RWPE2 (cell line): ENCODE measurements at places on chromosomes 5 and 9.

DNA sequence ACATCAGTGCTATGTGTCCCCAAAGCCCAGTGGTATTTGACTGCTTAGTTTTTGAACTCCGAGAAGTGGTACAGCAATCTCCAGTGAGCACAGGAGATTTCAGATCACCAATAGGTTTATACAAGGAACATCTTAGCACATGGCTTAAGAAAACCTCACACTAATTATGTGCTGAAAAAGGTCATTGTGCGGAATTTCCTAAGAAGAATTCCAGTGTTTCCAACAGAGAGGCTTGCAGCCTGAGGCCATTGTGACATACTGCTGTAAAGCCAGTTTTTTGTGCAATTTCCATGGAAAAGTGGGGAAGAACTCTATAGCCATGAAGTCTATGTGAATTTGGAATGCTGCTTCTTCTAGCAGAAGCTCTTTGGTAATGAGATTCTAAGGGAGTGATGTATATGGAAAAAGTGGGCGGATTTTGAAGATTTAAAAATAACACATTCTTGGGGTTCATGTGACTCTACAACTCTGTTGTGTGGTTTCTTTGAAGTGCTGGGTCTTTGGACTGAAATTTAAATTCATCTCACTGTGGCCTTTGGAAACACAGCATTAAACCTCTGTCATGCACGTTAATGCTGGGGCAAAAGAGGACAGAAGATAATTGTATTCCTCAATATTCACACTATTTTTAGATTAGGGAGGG lies 110.5 kb upstream of the CD180 start:
- DNase-seq, result no peak

DNA sequence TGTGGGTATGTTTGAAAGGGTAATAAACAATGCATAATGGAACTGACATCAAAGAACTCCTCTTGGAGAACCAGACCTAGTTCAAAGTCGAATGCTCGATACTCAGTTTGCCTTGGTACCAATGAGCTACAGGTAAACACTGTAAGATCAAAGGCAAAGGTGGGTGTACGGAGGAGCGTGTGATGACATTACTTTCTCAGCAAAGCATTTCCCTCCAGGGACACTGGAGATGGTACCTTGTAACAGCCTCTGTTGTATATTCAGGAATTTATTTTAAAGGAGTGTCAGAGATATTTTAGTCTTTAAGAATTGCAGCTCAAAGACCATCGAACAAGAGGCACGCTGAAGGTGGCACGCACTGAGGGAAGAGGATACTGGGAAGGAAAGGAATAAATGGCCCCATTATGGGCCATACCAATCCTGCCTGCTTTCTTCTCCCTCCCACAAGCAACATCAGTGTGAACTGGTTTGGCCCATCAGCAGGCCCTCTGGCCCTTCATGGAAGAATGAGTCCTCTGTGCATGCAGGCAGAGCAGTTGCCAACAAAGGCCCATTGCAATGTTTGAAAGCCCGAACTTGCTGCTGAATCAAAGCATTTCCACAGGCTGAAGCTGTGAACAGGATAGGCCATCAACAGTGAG lies 410.2 kb downstream of the ACTL7B start:
- no peak for DNase-seq

GRCh38 chr5:147551677-147552076 lies 41.8 kb upstream of the DPYSL3 start:
- DNase-seq, result no peak

GRCh38 chr5:50623666-50624065 lies 42.8 kb upstream of the PARP8 start:
- DNase-seq, result no peak

DNA sequence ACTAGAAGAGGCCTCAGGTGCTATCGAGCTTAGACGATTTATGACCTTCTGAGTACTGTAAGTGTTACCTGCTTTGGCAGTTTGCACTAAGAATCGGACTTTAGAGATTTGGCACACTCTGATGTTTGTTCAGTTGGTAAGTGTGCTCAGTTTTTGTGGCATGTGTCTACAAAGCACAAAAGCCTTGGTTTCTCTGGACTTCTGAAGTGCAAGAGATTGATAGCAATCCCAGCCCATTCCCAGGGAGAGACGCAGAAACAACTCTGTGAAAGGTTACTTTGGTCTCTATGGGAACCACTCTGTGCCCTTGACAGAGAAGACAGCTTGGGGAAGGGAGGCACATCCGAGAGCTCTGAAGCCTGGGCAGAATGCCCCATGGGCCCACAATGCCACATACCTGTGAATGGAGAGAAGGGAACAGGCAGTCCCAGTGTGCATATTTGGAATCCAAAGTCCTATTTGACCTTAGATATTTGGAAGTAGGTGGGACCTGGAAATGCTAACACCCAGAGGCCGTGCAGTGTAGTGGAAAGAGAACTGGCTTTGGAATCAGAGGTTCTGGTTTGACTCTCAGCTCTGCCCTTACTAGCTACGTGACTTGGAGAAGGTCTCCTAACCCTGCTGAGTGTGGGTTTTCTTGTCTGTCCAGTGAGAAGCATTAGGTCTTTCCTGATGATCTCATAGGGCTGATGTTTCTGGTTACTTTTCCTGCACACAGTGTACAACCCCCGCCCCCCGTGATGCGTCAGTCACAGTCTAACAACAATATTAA lies 194.3 kb upstream of the VLDLR start:
- no peak for DNase-seq

GRCh38 chr9:128494108-128494745 lies 10.3 kb upstream of the GLE1 start:
- no peak for DNase-seq

DNA sequence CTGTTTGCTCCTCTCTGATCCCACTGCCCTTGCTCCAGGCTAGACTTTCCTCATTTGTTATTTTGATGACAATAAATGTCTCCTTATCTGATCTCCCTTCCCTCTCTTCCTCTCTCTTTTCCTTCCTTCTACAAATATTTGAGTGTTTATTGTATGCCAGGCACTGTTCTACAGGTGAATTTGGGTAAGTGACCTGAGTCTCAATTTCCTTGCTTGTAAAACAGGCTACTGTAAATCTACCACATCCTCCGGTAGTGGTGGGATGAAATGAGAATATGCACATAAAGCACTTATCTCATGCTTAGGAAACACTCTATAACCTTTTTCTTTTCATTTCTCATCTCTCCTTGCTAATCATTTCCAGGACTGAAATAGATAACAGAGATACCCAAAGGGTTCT lies 86.4 kb downstream of the HMHB1 start:
- DNase-seq, result no peak

DNA sequence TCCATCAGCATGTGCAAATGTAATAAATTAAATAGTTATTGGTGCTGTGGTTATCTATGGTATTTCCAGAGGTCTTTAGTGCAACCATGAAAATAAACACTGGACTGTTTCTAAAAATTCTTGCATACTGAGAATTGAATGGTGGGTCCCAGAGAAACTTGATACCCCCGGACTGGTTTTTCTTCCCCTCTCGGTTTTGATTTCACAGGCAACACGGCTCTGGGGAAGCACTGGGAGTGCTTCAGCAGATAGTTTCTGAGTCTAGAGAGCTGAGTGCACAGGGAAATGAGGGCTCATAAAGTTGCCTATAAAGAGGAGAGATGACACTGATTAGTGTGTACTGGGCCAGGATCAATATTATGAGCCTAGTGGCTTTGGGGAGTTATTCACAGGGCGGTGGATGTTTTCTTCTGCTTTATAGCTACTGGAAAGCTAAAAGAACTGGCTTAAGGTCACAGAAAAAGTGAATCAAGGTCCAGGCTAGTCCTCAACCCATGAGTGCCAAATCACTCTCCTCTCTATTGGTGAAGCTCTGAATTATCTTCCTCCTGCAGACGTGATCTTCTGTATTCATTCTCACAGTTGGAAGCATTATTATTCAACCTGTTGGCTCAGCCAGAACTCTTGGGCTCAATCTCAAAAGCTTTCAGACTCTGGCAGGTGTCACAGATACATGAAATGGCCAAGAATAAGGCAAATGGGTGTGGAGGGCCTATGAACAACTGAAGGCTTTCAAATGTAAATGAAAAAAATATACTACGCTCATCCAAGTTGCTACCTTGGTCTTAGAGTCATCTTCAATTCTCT lies 170.2 kb upstream of the HMHB1 start:
- DNase-seq, result no peak

DNA sequence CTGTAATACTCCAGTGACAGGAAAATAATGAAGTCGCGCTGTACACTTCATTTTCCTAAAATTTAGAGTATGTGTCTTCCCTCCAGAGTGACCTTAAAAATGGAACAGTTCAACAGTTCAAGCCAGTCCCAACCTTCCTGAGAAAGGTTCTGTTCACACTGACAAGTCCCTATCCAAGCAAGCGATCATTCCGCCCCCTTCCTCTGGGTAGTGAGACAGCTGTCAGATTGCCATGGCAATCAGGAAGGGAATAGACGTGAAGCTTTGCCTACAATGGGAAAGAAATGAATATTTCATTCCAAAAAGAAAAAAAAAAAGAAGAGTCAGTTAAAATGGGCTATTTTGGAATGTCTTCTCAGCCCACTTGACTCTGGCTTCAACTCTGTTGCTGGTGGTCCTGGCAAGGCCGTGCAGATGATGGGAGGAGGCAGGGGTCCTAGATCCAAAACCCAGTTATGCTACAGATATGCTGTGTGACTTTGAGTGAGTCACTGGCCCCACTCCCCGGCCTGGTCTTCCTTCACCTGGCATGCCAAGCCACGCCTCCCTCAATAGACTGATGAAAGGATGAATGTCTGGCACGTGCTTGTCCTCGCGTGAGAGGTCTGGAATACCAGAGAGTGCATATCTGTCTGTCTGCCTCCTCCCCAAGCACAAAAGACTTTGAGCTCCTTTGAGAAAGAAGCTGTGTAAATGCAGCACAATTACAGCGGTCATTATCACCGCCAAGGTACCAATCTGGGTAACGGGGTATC lies 165.8 kb upstream of the WWC1 start:
- DNase-seq, result no peak

DNA sequence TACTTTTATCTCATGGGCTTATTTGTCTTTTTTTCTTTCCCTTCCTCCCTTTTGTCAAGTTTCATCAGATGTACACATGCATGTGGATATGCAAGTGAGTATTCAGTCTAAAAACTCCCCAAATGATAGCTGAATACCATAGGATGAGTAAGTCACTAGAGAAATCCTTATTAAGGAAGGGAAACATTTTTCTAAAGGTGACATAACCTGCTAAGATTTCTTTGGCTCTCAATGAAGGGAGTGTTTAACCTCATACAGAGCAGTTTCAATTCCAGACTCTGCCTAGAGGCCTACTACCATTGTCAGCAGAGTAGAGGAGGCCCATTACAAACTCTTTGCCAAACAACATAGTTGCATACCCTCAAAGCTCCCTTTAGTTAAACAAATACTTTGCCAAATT lies 192.4 kb downstream of the ARHGEF28 start:
- DNase-seq, result no peak

- no peak for DNase-seq
These were observed 60.1 kb upstream of the HSPA9 start for GRCh38 chr5:138635265-138635664.

DNA sequence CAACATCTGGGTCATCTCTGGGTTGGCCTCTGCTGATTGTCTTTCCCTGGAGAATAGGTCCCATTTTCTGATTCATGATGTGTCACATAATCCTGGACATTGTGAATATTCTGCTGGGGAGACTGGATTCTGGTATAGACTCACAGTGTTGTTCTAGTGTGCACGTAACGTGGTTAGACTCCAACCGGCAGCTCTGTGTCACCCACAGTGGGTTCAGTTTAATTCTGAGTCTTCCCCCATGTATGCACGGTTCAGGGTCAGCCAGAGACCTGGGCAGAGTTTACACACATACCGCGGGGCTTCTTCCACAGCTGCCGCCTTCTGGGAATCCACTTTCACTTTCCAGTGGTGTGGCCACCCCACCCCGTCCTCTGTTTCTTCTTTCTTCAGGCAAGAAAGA lies 38.0 kb upstream of the LRRC14B start:
- DNase-seq, result no peak

GRCh38 chr9:131395157-131396098 lies 1.5 kb downstream of the PRRC2B start:
- DNase-seq, result no peak

DNA sequence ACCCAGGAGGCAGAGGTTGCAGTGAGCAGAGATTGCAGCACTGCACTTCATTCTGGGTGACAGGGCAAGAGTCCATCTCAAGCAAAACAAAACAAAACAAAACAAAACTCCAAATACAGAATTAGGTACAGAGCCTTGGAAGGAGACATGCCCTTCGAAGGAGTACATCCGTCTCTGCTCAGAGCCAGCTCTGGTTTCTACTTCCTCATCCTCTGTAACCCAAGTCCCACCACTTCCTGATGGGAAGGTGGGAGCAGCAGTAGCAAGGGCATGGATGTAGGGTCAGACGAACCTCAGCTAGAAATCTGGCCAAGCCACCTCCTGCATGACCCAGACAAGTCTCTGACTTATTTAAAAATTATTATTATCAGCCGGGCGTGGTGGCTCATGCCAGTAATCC lies 16.5 kb upstream of the STXBP1 start:
- DNase-seq, result no peak

DNA sequence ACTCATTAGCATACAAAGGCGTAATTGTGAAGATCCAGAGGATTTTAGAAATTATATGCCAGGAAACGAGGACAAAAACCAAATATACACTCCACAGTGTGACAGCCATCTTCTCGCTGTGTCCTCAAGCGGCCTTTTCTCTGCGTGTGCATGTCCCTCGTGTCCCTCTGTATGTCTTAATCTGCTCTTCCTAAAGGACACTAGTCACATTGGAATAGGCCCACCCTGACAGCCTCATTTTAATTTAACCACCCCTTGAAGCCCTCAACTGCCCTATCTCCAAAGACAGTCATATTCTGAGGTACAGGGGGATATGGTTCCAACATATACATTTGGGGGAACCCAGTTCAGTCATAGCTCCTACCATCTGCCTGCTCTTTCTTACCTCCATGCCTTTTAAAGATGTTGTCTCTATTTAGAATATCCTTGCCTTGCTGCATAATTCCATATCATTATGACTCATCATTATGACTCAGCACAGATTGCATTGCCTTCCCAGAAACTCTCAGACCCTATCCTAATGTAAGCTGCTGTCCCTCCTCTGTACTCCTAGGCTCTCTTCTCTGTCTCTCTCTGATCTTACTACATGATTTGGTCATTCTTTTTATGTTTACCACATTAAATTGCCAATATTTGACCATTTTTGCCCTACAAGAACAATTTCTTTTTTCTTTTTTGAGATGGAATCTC lies 210.9 kb downstream of the AOPEP start:
- no peak for DNase-seq

DNA sequence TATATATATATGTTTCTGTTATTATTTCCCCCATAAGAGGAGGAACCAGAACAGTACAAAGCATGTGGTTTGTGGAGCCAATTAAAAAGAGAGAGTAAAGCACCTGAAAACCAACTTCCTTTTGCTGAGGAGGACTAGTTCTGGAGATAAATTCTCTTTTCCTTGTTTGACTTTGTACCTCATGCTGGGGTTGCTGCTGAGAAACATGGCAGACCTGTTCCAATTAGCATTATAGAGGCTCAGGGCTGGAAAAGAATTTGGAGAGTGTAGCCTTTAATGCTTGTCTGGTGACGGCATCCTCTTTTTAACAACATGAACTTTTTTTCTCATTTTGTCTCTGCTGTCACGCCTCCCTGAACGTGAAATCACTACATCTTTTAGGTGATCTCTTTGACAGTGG lies 32.8 kb upstream of the NMUR2 start:
- no peak for DNase-seq
